Stimulated activated CD4-positive, alpha-beta T cell treated with anti-CD3 and anti-CD28 coated beads, Interleukin-15, amount 100 ng/mL, for 24 hours (primary cell): ENCODE measurements at places on chromosomes 13 and 19.

DNA sequence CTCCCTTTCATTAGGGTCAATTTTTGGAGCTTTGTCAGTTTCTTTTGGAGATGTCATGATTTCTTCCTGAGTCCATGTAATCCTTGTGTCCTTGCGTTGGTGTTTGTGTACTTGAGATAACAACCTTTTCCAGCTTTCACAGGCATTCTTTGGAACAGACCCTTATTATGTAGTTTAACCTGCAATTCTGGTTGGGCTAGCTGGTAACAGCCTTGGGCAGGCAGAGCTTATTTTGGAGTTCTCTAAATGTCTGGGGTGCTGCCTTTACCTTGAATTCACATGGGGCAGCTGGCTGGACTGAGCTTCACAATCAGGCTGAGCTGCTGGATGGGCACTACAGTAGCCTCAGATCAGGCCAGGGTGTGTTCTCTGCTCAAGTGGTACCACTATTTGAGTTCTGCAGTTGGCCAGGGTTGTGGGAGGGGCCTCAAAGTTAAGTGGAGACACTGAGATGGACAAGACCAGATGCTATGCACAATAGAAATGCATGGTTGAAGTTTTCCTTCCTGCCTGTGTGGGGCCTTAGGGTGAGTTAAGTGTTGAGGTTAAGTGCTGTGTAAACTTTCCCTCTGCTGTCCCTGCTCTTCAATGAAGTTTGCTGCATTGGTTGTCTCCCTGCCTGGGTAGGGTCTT is 277.3 kb downstream of the ATP8A2 start:
- no peak for DNase-seq

DNA sequence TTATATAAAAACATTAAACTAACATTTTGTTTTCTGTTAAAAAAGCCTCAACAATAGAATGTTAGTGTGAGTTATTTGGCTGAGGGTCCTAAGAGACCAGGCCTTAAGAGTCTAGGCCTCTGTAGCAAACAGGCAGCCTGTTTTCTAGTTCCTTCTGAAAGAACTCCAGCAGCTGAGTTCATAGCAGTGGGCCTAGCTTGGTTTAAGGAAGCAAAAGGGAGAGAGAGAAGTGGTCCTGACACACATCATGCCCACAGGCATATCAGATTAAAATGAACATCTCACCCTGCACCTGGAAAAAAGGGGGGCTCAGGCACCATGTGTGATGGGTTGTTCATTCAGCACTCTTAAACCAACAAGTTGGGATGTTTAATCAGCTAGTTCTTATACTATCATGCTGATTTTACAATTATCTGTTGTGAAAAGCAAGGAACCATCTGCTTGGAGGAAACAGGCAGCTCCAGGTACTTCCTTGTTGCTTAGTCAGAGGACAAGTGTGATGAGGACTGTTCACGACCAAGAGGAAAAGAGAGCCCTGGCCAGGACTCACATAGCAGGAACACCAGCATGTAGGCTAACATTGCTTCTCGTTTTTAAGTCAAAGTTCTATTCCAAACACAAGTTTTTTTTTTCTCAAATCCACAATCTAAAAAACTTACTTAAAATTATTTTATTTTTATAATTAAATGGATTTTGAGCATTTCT is 81.3 kb upstream of the FRY start:
- DNase-seq: no peak

- DNase-seq: no peak
Measured at GRCh38 chr13:82681535-82681934, 1200.7 kb downstream of the SLITRK1 start.

- DNase-seq: peak; percentile 57
Measured at GRCh38 chr19:13597640-13598039, 91.4 kb upstream of the CACNA1A start.

- DNase-seq: no peak
Measured at GRCh38 chr13:76745261-76746200, 140.7 kb downstream of the KCTD12 start.

DNA sequence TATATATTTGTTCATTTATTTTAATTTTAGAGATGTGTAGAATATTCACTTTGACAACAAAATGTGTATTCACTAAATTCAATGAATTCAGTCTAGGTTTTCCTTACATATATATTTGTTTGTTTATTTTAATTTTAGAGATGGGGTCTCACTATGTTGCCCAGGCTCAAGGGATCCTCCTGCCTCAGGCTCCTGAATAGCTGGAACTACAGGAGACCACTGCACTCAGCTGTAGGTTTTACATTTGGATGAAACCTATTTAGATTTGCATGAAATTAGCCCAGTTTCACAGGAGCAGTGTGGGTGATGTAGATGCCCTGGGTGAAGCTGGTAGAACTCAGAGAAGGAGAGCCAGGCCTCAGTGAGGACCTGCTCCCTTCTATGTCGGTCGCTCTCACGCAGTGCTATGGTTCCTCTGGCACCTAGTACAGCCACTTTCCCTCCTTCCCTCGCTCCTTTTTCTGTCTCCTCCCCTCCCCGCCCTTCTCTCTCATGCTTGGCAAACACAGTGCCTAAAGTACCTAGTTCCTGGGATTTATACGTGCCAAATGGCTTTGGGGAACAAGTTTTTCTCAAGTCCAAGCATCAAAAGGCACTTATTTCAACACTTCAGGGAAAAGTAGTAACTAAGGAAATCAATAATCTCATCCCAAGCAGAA is 14.7 kb upstream of the HMGB1 start:
- no peak for DNase-seq

GRCh38 chr19:53183146-53183764 is 9.9 kb downstream of the ZNF665 start:
- DNase-seq: no peak

- DNase-seq: no peak
Measured at GRCh38 chr13:98784666-98785065, 32.2 kb upstream of the SLC15A1 start.

GRCh38 chr13:94481941-94482340 is 2.5 kb upstream of the DCT start:
- no peak for DNase-seq

GRCh38 chr19:2059422-2060201 is 8.6 kb upstream of the MKNK2 start:
- DNase-seq: no peak

- no peak for DNase-seq
Measured at GRCh38 chr13:45933203-45933908, 81.8 kb upstream of the SIAH3 start.

GRCh38 chr13:48078251-48078656 is 16.6 kb downstream of the MED4 start:
- DNase-seq: peak; percentile 5

DNA sequence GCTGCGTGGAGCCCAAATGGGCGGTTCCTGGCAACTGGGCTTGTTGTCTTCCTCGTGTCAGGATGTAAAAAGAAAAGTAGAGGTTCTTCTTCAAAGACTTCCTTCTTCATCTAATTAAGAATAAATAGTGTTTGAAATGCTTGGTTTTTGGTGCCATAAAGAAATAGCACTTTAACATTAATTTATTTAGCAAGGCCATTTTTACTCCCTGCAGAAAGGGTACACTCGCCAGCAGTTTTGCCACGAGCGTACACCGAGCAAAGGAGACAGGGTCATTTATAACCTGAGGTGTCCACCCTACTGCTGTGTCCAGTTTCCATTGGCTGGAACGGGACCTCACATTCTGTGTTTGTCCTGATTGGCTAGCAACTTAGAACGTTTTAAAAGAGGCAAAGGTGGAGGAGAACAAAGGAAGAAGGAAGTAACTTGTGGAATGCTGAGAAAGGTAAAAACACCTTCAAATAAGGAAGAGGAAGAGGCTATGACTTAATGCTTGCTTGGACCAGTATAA is 21.8 kb upstream of the OR10H1 start:
- no peak for DNase-seq

DNA sequence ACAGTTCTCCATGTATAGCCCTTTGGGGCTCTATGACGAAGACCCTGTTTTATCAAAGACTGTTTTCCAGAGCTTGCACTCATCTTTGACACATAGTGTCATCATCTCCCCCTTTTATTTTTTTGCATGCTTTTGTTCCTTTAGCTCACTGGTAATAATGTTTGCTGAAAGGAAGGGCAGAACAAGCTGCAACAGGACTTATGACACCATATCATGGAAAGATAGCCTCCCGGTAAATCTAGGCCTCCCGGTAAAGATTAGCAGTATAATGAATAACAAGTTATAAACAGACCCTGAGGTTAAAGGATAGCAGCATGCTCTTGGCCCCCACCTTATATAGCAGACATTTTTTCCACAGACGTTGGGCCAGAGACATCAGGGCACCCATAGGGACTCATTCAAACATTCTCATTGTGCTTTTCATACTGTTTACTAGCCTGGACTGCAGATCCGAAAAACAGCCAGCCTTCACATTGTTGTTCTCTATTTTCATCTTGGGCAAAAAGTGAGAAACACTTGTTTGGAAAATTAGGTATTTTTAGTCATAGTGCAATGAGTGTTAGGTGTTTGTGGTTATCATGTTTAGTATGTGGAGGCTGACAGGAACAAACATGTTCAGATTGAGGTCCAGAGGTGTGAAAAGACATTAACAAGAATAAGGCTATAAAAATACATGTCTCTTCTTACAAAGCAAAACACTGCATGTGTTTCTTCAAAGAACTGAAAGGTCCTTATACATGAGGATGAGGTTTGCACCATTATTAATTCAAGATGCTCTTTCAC is 136.9 kb upstream of the SPRY2 start:
- DNase-seq: no peak

GRCh38 chr13:46554951-46555350 is 2.0 kb downstream of the LRCH1 start:
- DNase-seq: no peak

GRCh38 chr13:112160558-112160957 is 93.6 kb downstream of the SOX1 start:
- DNase-seq: no peak

DNA sequence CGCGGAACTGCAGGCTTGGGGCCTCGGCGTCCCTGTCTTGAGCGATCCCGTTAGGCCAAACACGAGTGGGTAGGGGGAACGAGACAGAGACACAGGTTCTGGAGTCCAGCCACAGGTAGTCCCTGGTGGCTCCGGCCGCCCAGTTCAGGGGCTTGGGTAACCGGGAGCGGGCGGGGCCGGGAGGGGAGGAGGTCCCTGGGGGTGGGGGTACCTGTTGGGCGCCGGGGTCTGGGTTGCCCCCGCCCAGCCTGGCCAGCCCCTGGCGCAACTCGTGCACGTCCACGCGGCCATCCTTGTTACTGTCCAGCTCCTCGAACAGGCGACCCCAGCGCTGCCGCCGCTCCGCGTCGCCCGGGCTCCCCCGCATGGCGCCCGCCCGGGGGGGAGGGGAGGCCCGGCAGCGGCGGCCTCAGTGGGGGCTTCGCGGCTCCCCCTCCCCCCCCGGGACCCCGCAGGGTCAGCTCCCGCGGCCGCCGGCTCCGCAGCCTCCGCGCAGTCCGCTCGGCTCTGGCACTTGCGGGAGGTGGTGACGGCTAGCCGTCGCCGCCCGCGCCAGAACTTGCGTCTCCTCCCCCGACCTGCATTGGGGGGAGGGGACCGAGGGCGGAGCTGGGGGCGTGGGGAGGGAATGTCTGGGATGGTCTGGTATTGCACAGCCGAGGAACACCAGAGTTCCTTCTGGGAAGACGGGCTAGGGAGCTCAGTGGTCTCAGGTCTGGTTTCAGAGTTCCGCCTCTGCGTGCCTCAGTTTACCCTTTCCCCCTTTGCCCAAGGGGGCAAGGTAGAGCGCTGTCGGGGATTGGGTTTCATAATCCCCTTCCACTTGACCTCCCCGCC is at the start of gene SLC25A23:
Gene SLC25A23 (minus strand): TSS at position 531 of the 837 bp plus-strand sequence. CDS start 164 bp downstream, at position 367.
- DNase-seq: peak; percentile 80

DNA sequence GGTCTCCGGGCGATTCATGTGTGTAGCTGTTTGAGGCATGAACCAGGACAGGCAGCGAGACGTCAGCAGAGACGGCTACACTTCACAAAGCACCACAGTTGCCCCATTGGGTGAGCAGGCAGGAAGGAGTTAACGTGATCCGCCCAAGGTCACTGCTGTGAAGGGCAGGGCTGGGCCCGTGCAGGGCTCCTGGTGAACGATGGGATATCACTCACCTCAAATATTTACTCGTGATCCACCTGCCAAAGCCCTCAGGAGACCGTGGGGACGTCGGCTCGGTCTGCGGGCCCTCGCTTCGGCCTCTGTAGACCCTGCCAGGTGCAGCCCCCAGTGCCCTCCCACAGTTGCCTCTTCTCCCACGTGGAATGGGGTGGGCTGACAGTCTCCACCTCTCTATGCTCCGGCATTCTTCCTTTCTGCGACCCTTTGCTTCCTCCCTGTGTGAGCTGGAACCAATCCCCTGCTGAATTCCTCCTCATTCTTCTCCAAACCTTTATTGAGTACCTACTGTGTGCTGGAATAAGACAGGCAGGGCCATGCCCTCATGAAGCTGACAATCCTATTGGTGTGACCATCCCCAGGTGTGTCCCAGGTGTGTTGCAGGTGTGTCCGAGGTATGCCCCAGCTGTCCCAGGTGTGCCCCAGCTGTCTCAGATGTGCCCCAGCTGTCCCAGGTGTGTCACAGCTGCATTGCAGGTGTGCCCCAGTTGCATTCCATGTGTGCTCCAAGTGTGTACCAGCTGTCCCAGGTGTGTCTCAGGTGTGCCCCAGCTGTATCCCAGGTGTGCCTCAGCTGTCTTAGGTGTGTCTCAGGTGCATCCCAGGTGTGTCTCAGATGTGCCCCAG is 2.0 kb upstream of the GRK1 start:
- no peak for DNase-seq

GRCh38 chr13:70171151-70171550 is 62.9 kb upstream of the KLHL1 start:
- DNase-seq: no peak

- DNase-seq: no peak
Measured at GRCh38 chr13:77915686-77916085, 2.9 kb downstream of the EDNRB start.
